ENCODE measurements at places on chromosomes 1 and 21. TPM values are rescaled to one million over a fixed set of nuclear protein-coding genes. Genes with fewer than 3 reads are reported as not detected.

Gene PCSK9
- polyA plus RNA-seq = 0.07 TPM

Gene SH3BGR
- polyA plus RNA-seq = 0.23 TPM

Gene ZMYND12
- 1.3 TPM for polyA plus RNA-seq

Gene LRRC53
- not detected for polyA plus RNA-seq

Gene DNASE2B
- polyA plus RNA-seq = not detected

Gene CDK18
- polyA plus RNA-seq = 0.45 TPM

DNA sequence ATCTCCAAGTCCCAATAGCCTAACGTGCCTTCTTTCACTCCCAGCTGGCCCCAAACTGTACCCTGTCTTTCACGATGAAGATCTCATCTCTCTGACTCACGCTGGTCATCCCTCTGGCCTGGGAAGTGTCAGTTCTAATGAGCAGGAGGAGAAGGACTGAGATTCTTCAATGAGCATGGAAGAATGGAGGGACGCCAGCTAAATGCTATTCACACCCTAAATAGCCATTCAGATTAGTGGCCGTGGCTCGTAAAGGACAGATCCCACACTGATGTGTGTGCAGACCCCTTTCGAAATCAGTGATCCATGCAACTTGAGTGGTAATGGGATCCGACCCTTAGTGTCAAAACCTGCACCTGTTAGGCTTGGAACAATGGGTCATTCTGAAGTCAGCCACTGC is 75.9 kb upstream of the SMYD2 start:
- no peak for DNase-seq

GRCh38 chr1:175539986-175540385 is 203.4 kb downstream of the TNR start:
- DNase-seq = no peak

- no peak for DNase-seq
Measured at GRCh38 chr1:187870552-187870951, 1041.8 kb downstream of the PLA2G4A start.

GRCh38 chr1:172167796-172168596 is 252.5 kb upstream of the C1orf105 start:
- no peak for DNase-seq

DNA sequence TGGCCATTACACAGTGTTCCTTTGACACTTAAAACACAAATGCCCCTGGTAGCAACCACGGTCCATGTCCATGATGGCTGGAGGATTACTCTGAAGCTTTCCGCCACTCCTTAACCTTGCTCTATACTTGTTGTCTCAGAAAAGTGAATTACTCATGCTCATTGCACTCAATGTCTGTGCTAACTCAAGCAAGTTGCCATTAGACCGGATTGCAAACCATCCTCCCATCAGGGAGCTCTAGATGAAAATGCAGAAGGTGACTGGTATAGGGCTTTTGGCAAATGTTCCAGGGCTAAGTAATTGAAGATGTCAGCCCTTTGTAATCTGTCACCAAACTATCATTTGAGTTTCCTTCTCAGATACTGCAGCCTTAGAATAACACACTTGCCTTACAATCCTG is 1288.3 kb upstream of the B3GALT2 start:
- DNase-seq = no peak

GRCh38 chr1:181081395-181081794 is 7.1 kb upstream of the IER5 start:
- DNase-seq = no peak

DNA sequence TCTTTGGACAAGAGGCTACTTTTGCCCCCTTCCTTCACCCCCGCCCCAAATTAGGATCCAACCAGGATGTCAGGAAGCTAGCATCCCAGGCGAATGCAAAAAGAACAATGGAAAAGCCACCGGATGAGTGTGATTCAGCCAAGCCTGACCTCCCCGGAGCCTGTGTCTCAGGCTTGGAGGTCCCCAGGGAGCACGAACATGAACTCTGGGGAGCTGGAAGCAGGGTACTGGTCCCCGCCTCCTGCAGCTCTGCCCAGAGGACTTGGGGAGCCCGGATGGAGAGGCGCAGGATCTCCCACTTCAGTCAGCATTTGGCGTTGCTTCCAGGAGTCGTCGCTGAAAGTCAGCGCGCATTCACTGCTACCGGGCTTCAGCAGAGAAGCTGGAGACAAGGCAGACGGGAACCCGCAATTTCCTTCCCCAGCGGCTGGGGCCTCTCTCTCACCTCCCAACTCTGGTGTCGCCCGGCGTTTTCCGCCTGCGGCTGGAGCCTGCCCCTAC is 1.8 kb upstream of the TBX15 start:
- no peak for DNase-seq

All from BJ (cell line).